ENCODE measurements at places on chromosomes 12 and 14.

GRCh38 chr12:96503976-96504375 is 14.6 kb downstream of the CFAP54 start:
- no peak for DNase-seq

DNA sequence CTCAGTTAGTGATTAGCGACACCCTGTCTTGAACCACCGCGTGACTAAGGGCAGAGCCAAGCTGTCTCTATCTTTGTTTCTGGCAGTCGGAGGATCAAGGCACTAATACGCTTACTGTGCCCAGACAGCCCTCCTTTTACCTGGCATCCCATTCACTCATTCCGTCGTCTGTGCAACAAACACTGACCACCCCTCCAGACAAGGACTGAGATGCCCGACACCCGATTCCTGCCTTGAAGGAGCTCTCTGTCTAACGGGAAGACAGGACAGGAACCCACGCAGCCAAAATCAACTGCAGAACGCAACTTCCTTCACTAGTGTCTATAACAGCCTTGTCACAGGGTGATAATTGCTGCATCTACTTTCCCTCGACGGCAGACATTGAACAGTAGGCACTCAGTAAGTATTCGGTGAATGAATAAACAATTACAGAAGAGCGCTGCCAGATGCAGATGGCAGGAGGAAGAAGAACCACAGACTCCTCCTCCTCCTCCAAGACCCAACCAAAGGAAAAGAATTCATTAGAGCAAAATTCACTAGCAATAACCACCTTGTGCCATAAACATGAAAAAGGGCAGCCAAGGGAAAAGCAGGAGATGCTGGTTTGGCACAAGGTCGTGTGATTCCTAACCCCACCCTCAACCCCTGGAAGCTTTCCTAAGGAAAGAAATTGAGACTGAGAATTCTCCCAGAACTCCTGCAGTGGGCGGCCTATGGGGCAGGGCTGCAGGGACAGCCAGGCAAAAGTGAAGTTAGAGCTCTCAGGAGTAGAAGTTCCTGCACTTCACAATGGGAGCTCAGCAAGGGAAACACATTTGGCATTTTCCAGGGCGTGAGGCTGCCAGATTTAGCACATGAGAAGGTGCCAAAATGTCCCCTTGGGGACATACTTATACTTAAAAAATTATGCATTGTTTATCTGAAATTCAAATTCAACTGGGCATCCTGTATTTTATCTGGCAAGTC is 186.6 kb upstream of the DIO3 start:
- no peak for DNase-seq

GRCh38 chr14:73717266-73717665 is 3.1 kb upstream of the PNMA1 start:
- no peak for DNase-seq

DNA sequence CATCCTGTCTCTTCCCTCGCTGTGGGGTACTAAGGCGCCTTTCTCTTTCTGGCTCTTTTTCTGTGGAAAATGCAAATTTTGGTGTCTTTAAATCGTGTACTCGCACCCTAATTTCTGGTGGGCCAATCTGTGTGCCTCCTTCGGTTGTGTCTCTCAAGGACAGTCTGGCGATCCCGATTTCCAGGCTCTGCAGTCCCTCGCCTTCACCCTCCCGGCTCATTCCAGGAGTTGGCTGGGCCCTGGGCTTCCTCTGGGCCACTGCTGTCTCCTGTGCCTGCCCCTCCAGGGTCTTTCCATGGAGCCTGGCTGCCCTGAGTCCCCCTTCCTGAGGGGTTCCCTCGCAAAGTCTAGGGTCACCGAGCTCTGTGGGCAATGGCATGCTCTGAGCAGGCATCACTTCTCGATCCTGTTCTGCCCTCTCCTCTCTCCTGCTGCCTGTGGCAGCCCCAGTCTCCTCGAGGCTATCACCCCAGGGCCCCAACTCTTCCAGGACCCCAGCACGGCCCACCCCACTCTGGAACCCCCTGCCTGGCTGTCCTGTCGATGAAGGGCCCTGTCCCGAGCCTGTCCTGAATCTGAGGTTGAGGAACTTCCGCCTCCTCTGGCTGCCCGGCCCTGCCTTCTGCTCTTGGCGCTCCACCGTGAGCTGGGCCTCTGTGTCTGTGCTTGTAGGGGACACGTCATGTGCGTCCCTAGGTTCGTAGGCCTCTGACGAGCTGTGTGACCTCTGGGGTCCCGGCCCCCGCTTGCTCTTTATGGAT is 24.1 kb downstream of the AHNAK2 start:
- no peak for DNase-seq

DNA sequence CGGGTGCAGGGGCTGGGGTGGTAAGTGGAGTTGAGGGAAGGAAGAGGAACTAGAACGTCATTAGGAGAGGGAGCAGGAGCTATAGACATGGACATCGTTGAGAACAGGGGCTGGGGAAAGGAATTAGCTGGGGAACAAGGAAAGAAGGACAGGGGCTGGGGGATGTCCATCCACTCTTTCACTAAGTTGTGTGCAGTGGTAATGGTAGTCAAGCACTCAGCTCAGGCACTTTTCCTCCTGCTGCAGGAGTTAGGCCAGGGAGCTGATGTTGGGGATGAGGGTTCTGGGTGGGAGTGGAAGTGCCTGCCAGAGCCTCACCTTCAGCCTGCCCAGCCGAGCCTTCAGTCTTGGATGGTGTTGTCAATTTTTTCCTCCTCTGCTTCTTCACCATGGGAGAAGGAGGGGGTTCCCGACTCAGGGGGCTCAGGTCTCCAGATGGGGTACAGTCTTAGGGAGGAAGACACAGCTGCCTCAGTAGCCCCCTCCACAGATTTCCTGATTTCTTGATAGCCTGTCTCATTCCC is 9.2 kb downstream of the AGAP2 start:
- DNase-seq: peak; percentile 6

GRCh38 chr12:55818140-55818728 is 393 bp downstream of the ORMDL2 start:
- DNase-seq: no peak

DNA sequence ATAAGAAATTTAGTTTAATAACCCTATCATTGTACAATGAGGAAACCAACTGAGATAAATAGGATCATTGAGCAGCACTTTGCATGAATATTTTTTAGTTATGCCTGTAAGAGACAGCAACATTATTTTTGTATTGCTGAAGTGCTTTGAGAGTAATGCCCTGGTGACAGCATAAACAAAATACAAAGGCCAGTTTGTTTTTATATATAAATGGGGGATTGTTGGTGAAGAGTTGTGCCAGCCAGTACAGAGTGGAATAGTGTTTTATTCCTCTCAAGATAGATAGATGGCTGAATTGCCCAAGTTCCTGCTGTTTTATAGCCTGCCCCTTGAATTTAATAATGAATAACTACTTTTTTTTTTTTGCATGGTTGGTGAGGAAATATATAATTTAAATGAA is 101.8 kb downstream of the CNTN1 start:
- no peak for DNase-seq

GRCh38 chr12:55738123-55739024 is 4.5 kb upstream of the GDF11 start:
- peak; percentile 83 for DNase-seq

- DNase-seq: no peak
Measured at GRCh38 chr14:22232486-22232885, 356.5 kb downstream of the DAD1 start.

DNA sequence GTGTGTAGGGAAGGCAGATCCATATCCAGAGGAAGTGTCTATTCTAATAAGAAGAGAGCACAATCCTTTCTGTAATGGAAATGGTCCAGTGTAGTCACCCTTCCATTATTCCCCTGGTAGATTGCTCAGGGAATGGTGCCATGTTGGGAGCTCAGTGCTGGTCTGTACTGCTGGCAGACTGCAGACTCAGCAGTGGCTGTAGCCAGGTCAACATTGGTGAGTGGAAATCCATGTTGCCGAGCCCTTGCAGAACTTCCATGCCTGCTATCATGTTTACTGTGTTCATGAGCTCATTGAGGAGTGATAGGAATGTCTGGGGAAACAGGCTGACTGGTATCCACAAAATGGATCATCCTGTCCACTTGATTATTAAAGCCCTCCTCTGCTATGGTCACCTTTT is 128.7 kb downstream of the MIPOL1 start:
- DNase-seq: no peak

DNA sequence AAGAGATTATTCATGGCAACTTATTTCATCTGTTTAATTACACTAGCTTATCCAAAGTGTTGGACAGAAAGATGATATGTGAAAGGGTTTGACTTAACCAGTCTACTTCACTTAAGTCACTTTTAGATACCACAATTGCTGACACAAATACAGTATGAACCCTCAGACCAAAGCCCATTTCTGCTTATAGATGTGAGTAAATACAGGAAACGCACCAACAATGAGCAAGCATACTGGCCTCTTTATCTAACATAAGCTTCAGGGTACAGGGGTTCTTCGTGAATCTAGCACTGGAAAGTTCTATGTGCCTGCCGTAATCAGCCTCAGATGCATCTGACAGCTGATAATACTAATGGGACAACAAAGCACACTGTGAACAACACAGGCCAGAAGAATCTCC is 209.6 kb downstream of the MED13L start:
- DNase-seq: no peak

GRCh38 chr12:89529738-89530137 is 3.9 kb upstream of the POC1B start:
- peak; percentile 60 for DNase-seq

DNA sequence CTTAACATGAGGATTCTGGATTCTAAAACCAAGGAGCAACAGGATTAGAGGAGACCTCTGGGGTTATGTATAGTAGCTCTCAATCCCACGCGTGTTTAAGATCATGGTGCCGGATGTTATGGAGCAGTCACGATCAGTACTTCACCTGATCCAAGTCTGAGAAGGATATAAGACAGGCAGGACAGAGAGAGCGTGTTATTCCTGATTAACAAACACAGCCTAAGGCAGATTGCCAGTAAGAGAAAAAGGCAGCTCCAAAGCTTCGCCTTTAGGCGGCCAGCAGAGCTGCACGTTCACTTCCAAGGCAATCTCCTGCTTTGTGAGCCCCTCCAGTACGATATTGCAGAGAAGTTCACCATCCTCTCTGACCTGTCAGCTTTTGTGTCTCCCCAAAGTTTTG is 5.5 kb downstream of the SETD3 start:
- DNase-seq: no peak

DNA sequence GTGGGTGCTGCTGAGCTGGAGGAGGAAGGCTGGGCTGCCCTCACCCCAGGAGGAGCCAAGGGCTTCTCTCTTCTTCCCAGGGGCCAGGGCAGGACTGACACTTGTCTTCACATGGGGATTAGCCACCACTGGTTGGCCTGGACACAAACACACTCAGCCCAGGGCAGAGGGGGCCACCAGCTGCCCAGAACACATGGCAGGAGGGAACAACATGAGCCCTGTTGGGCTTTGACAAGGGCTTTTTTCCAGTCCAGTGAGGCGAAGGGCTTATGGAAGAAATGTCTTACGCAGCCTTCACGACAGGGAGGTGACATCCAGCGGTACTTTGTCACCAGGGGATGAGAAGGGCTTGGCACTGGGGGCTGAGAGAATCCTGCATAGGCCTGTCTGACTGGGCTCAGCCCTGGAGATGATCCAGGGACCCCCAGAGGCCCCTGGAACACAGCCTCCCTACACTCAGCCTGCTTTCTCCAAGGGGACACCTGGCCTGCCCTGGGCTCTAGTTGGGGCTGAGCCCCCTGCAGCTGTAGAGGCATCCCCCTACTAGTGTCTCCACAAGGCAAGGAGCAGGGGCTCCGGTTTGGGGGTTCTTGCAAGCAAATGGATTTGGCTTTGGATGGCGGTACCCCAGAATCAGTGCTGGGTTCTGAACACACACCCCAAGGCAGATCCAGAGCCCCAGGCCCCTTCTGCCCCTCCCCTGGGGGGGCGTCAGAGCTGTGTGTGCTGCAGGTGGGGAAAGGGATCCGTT is 18.9 kb downstream of the ARL6IP4 start:
- no peak for DNase-seq

DNA sequence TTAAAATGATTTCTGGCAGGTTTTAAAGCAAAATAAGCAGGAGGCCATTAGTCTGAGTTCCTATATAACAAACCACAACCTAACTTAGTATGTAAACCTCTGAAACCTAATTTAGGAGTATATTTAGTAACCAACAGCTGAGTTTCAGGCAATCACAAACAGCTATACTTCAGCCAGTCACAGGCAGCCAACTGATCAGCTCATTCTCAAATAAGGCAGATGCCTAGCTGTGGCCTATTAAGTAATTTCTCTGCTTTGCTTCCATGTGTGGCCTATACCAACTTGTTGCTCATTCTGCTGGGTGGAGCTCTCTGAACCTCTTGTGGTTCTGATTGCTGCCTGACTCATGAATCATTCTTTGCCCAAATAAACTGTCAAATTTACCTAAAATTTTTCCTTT is 408.9 kb upstream of the FBXO33 start:
- no peak for DNase-seq

- peak; percentile 90 for DNase-seq
Measured at GRCh38 chr14:105093431-105094192, 28.4 kb upstream of the GPR132 start.

DNA sequence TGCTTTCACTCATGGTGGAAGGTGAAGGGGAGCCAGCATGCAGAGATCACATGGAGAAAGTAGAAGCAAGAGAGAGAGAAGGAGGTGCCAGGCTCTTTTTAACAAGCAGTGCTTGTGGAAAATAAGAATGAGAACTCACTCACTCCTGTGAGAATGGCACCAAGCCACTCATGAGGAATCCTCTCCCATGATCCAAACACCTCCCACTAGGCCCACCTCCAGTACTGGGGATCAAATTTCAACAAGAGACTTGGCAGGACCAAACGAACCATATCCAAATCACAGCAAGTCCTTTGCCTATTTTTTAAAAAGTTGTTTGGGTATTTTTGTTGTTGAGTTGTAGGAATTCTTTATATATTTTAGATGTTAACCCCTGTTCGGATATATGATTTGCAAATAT is 245.9 kb upstream of the ARID2 start:
- DNase-seq: no peak

DNA sequence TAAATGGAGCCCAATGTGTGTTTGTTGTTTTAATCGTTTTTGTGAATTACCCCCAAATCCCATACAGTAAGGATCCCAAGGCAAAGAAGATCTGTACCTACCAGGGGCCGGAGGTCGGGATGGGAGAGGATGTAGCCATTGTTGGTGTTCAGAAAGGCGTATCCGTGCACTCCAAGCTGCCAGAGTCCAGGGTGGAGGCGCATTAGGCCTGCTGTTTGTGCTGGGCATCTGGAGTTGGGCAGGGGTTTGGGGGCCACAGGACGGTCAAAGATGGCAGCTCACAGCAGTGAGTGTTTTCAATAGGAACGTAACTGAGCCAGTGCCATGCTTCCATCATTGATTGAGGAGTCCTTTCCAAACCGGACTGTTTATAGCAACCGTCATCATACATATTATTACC is 40.2 kb downstream of the CACNA2D4 start:
- no peak for DNase-seq

- DNase-seq: peak; percentile 73
Measured at GRCh38 chr12:100668945-100669536, 95.6 kb downstream of the GAS2L3 start.

DNA sequence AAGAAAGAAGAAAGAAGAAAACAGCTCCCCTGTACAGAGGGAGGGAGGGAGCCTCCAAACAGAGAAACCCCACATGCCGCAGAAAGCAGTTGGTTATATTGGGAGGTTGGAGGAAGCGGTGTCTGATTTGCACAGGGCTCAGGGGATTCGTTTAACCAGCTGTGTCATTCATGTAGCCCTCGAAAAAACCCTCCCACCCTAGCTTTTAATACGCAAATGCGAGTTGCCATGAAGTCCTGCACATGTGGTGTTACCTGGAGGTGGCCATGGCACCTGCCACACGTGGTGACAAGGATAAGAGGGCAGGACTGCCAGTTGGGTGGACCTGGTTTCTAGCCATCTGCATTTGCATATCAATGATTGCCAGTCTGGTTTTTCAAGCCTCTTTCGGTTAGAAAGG is 40.9 kb downstream of the TMEM30B start:
- DNase-seq: no peak
